ENCODE measurements at places on chromosomes 1 and 21.
A peak's percentile ranks its signal among the peaks of the same experiment; 100 is the strongest.

DNA sequence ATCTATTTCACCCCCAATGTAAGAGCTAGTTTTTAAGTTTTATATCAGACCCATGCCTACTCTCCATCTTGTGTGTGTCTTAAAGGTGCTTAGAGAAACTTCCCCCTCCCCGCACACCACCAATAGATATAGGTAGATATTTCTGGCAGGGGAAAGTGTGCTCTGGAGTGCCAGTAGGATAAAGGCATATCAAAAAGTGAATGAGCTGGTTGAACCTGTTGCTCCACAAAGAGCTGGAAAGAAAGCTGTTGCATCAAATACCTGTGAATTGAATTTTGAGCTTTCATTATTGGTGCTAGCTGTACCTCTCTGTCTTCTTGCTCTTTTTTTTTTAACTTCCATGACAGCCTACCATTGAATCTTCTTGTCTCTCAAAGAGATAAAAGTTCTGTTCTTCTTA, 32.8 kb downstream of the ARID1A start:
- DNase-seq = no peak

DNA sequence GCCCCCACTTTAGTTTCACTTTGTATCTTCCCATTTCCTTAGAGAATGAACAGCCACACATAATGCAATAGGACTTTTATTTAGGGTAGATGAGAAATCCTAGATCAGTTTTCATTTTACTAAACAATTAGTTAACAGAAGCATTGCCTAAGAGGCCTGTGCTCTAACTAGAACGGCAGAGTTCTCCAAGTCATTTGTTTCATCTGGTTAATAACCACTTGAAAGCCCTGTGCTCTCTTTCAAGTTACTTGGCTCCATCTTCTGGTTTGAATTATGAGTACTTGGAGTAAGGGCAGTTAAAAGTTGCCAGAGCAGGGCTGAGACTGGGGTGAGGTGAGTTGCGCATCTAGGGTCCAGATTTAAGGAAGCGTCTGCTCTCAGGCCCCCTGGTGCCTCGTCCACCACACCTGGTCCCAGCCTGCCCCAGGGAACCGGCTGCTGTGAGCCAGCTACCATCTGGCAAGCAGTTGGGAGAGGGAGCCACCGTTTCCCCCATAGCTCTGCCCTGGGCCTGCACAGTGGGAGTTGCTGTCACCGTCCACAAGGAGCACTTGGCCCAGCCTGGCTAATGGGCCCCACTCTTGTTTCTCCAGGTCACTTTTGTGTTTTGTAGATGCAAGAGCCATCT, 18.1 kb upstream of the SLC44A3 start:
- DNase-seq = peak; percentile 36

GRCh38 chr1:39411526-39412478, 79.6 kb upstream of the BMP8A start:
- DNase-seq = no peak

DNA sequence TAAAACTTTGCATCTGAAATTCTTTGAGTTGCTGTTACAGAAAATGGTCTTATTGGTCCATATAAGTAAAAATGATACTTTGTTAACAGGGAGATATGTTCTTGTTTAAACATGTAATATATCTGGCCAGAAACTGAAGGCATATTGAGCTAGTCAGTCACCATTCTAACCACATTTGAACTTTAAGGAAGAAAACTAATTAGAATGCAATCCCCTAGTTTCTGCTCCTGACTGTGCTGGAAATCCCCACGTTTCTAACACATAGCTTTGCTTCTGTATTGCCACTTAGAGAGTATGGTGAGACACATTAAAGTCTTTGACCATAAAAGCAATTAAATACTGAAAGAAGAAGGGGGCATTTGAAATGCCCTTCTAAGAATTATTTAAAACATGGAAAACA, 32.1 kb upstream of the HIVEP3 start:
- no peak for DNase-seq

- DNase-seq = no peak
Observed at GRCh38 chr1:191888996-191889622, 269.2 kb upstream of the RGS18 start.

GRCh38 chr1:29341936-29342335, 105.6 kb downstream of the PTPRU start:
- DNase-seq = no peak

GRCh38 chr1:25392841-25393240, 27.8 kb downstream of the RHCE start:
- no peak for DNase-seq

DNA sequence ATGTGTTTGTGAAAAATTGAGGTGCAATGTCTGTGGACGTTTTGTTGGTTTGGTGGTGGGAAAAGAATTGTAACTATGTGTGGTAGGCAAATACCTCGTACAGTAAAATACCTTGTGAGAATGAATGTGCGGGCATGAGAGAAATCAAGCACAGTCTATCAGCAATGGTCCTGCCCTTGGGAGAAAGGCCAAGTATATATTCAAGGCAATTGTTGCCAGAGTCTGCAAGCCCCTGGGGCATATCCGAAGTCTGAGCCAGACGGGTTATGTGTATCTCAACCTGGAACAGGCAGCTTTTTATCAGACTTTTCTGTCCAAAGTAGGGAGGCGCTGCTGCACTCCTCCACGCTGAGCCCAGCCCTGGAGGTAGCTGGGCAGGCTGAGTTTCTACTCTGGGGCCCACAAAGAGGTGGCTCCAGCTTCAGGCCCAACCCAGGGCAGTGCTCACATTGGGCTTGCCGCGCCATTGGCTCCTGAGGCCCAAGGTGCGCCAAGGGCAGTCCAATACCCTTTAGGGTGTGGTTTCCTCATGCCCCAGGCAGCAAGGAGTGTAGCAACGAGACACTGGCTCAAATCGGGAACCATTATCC, 9.4 kb upstream of the GNL2 start:
- no peak for DNase-seq

- DNase-seq = no peak
Observed at GRCh38 chr1:228016653-228017355, 10.0 kb downstream of the WNT3A start.
